Lung (tissue), 17 donors: ENCODE measurements at places on chromosomes 4 and X.
A peak's percentile ranks its signal among the peaks of the same experiment; 100 is the strongest.

DNA sequence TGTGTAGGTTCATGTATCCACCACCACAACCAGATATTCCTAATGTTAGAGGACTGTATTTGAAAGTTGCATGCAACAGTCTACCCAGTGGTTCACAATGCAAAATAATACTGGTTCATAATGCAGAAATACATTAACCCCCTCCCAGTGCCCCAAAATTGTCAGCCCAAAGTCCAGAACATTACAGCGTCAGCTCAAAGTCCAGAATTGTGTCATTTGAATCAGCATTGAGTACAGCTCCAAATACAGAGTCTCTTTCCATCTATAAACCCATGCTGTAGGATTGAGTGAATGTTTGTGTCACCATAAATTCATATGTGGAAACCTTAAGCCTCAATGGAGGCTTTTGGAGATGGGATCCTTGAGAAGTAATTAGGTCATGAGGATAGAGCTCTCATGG is 54.0 kb downstream of the MCUB start:
- no peak for DNase-seq

- no peak for DNase-seq
Measured at GRCh38 chr4:178244785-178245184, 802.5 kb upstream of the AGA start.

- peak; percentile 50 for DNase-seq
Measured at GRCh38 chr4:125663896-125664767, 349.4 kb downstream of the FAT4 start.

GRCh38 chr4:113684534-113685091 is 76.9 kb downstream of the CAMK2D start:
- DNase-seq = peak; percentile 44
